ENCODE measurements at places on chromosomes 7 and 10.
A peak's percentile ranks its signal among the peaks of the same experiment; 100 is the strongest.

GRCh38 chr10:92693534-92693893 lies 3.8 kb downstream of the HHEX start:
- DNase-seq: no peak

DNA sequence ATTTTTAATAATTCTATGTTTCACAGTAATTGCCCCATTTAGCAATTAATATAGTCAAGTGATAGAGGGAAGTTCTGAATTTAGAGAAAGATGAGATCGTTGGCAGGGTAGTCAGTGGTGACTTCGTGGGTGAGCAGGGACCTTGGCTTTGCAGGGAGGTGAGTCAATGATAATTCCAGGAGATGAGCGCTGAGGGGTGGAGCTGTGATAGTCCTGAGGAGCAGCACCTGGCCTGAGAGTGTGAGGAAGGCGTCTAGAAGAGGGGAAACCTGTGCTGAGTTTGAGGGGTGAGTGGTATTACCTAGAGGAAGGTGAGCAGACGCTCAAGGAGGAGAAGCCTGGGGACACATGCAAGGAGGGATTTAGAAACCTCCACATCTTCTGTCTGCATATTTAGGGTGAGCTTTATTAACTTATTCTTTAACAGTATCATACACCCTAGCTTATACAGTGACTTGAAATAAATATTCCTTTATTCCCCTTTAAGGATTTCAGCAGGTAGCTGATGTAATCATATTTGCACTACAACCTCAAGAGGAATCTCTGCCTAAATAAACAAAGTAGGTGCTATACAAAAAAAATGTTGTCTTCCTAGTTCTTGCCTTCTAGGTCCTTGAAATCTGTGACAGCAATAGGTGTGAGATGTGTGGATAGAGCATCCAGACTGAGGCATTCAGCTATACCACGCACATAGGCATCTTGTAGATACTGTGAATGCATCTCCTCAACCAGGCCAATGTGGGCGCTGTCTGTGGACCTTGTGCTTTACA lies 2.1 kb upstream of the TRIL start:
- DNase-seq: no peak

- no peak for DNase-seq
These were observed 82.3 kb downstream of the ZEB1 start for GRCh38 chr10:31401287-31401686.

DNA sequence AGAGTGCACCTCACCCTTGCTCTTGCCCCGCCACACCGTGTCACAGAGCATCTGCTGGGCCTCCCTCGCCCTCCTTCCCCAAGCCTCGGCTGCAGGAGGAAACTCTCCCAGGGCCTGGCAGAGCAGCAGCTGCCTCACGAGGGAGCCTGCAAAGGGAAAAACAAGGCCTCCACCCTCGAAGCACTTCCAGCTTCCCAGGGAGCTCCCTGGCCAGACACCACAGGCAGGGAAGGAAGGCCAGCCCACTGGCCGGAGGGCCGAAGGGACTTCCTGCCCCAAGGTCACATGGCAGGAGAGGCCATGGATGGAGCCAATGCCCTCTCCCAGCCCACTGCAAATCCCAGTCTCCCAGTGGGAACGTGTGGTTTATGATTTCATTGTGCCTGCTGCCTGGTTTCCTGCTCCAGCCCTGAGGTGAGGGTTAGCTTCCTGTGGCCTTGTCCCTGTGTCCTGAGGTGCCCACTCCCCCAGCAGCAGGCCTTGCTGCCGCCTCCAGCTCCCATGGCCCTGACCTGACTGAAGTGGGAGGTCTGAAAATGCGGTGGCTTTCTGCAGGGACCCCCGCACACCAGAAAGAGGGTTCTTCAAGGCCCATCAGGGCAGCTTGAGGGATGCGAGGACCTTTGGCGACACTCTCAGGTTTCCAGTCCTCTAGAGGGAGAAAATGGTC lies 100.5 kb upstream of the PPIF start:
- no peak for DNase-seq

GRCh38 chr10:17673471-17674061 lies 29.6 kb downstream of the STAM start:
- DNase-seq: peak; percentile 85

DNA sequence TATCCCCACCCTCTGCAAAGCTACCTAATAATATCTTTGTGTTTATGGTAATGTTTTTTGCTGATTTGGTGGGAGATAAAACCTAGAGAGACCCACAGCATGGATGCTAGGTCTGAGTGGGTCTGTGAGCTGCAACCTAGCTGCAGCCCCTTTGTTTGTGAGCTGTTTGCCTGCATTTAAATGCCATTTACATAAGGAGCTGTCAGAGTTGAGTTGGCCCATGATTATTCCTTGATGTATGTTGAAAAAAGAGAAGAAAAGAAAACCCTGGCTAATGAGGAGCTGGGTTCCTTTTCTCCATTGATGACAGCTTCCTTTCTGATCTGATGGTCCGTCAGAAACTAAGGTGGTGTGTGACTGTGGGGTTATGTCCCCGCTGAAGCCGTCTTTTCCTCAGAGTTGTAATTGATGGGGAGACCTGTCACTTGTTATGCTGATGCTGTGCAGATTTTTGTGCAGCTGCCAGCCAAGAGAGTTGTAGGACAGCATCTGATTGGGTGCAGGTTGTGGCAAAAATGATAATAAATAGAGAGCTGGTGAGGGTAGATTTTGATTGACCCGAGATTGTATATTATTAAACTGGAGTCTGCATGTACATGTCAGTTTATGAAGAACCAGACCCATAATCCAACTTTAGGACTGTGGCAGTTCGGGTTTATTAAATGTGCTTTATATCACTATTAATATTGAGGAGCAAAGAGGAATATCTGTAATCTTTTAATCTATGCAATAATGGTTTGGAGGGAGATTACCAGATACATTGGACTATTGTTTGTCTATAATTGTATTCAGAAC lies 219.8 kb downstream of the AUTS2 start:
- no peak for DNase-seq

GRCh38 chr10:49000437-49001398 lies 61.1 kb upstream of the LRRC18 start:
- DNase-seq: no peak

GRCh38 chr10:33333260-33334101 lies 986 bp downstream of the NRP1 start:
- no peak for DNase-seq

GRCh38 chr10:73730153-73730906 lies 13.8 kb upstream of the SEC24C start:
- peak; percentile 97 for DNase-seq

DNA sequence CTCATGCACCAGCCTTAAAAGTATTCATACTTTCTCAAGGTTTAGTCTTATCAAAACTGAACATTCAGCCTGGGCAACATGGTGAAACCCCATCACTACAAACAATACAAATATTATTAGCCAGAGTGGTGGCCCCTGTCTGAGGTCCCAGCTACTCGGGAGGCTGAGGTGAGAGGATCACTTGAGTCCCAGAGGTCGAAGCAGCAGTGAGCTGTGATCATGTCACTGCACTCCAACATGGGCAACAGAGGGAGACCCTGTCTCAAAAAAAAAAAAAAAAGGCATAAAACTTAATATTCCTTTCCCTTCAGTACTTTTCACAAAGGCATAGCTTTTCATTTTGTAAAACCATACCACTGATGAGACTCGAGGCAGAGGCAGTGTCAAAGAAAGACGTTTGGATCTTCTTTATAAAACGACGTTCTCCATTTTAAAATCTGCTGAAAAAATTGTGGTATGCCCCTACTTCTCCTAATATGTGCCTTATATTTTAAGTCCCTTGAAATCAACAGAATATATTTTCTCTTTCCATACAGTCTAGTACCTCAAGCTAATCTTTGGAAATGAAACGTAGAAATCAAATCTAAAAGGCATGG lies 1.9 kb downstream of the NSUN6 start:
- no peak for DNase-seq

DNA sequence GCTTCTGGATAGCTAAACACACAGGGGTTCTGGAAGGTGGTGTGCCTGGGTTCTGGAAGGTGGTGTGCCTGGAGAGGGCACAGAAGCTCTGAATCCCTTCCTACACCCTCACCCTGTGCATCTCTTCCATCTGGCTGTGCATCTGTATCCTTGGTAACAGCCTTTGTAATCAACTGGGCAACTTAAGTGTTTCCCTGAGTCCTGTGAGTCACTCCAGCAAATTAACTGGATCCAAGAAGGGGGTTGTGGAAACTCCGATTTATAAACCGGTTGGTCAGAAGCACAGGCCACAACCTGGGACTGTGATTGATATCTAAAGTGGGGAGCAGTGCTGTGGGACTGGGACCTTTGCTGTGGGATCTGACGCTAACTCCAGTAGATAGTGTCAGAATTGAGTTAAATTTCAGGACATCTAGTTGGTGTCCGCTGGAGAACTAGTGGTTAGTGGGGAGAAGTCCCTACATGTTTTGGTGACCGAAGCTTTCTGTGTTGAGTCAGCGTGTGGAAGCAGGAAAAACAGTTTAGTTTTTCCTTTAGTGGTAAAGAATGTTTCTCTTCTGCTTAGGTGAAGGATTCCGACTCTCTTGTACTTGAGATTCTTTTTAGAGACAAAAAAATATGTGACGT lies 228.1 kb downstream of the BMPER start:
- DNase-seq: no peak

DNA sequence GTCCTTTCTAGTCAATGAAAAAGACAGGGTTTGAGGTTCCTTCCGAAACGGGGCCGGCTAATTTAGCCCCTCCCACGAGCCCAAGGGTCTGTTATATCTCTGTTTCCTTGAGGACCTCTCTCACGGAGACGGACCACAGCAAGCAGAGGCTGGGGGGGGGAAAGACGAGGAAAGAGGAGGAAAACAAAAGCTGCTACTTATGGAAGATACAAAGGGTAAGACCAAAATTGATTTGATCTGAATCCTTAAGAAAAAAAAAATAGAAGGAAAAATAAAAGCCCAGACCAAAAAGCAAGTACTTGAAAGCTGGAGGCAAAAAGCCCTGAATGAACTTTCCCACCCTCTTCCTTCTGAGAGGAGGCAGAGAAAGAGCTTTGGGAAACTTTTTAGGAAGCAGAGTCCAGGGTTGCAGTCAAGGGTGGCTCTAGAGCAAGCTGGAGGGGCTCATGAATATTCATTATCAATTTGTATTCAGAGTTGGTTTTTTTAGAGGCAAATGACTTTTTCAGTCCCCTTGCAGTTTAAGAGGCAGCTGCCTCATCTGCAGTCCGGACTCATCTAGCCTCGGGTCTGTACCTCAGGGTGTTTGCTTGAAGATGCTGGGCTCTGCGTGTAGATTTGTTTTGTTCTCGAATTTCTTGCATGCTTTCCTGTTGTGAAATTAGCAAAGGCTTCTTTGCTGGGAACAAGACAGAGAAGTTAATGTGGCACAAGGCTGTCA lies at the start of gene ENTPD1:
Gene ENTPD1, plus strand, starts transcription at position 123 of the 721 bp plus-strand sequence. Its CDS starts 77 bp downstream, at position 200.
- peak; percentile 59 for DNase-seq

DNA sequence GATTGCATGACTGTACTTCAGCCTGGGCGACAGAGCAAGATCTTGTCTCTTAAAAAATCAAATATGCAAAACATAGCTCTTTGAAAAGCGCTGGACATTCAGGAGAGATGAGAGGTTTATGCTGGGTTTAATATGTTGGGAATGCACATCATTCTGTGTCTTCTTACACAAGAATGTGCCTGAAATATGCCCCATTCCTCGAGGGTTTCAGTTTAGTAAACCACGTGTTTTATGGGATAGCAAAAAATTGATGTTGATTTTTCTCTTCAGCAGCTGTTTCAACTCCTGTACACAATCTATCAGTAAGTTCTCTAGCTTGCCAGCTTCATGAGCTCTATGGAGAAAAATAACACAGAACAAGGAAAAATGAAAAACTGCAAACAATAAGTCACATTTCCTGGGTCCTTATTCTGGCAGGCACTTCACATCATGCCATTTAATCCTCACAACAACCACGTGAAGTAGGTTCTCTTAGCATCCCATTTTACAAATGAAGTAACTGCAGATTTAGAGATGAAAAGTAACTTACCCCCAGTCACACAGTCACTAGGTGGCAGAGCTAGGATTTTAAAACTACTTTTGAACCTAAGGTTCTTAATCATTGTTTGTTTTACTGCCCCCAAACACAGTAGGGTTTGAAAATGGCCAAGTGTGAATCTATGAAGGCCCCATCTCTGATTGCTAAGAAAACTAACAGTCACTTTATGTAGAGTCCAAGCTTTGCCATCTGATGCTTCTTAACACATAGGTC lies 423.6 kb downstream of the PHTF2 start:
- DNase-seq: no peak

- DNase-seq: peak; percentile 40
These were observed 532.3 kb upstream of the GALNT17 start for GRCh38 chr7:70599446-70600190.

GRCh38 chr10:131820626-131821025 lies 80.2 kb upstream of the PPP2R2D start:
- no peak for DNase-seq

DNA sequence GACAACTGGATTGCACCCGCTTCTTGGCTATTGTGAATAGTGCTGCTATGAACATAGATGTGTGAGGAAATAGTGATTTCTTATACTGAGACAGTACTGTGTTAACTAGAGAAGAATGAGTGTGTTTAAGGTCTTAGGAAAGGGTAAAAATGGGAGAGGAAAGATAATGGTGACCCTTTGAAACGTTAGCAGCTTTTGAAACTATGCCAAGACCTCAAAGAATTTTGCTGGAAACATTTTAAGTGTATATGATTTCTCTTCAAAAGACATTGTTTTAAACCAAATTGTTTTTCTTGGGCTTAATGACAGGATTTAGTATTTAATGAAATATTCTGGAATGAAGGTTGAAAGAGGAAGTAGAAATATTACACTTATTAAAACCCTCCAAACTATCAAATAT lies 100.8 kb upstream of the ARHGAP21 start:
- no peak for DNase-seq

DNA sequence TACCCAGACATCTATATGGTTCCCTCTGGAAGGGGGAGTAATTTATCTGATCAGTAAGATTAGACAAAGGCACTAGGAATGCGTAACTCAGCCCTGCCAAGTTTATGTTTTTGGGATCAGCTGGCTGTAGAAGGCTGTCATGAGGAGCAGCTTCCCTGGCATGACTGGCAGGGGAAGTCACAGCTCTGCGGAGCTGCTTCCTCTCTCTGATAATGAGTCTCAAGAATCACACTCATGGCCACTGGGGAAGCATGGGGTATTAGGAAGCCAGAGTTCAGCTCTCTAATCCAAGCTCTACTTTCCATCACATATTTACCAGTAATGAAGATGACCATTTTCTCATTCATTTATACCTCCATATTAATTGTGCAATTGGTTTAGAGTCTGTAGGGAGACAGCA lies 758.9 kb downstream of the GRM8 start:
- DNase-seq: no peak

DNA sequence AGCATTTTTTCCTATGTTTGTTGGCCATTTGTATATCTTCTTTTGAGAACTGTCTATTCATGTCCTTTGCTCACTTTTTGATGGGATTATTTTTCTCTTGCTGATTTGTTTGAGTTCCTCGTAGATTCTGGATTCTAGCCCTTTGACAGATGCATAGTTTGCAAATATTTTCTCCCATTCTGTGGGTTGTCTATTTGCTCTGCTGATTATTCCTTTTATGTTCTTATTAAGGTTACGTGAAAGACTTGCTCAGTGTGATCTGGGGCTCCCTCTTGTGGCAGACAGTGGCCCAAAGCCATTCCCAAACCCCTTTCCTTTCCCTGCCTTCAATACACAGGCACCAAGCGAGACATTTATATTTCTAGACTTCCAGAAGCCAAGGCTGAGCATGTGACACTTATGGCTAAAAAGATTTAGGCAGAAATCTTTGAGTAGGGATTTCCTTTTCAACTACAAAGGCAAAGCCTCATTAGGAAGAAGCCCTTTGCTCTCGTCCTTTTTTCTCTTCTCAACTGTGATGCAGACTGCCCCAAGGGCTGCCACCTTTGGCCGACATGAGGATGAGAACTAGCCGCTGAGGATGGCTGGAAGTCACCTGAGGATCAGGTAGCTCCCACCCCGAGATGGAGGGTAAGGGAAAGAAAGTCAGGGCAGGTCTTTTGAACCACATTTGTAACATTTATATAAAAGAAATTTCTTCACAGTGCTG lies 23.6 kb downstream of the ST8SIA6 start:
- DNase-seq: peak; percentile 82
